ENCODE measurements at places on chromosomes 12 and 14. TPM values are rescaled to one million over a fixed set of nuclear protein-coding genes. Genes with fewer than 3 reads are reported as not detected.

- no peak overlapping the region for H3K27ac ChIP-seq
- no peaks in the 10 kb centered on the region for H3K27me3 ChIP-seq
- no peak overlapping the region for H3K4me3 ChIP-seq
- no peaks in the 10 kb centered on the region for H3K36me3 ChIP-seq
- DNase-seq = no peak
- H3K4me1 ChIP-seq = no peaks in the 10 kb centered on the region
These were observed 158.9 kb downstream of the SLC5A8 start for GRCh38 chr12:101051151-101051550.

DNA sequence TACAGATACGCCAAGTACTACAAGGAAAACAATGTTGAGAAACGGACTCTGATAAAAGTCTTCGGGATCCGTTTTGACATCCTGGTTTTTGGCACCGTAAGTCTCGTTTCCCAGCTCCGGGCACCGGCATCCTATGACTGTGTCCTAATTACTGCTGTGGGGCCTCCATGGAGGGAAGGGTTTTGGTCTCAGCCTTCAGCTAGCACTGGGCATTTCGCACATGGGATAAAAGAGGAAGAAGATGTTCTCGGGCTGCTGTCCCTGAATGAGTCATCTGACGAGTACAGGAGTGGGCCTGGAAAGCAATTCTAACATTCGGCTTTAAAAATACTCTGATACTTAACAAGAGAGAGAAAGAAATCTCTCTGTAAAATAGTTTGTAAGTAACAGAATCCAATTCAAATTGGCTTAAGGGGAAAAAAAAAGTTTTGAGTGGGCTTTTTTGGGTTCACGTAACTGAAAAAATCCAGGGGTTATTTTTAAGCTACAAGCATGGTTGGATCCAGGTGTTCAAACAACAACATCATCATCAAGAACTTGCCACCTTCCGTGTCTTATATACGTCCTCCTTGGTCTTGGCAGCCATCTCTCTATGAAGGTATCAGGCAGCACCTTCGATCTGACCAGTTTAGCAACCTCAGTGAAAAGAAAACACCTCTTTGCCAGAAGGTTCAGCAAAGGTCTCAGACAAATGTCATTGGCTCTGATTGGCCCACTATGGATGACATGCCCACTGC lies 34.4 kb upstream of the P2RX4 start:
- no peak overlapping the region for H3K27ac ChIP-seq
- no peak for DNase-seq
- H3K4me3 ChIP-seq = no peak overlapping the region
- H3K27me3 ChIP-seq = no peaks in the 10 kb centered on the region

- no peak overlapping the region for H3K27ac ChIP-seq
- no peaks in the 10 kb centered on the region for H3K36me3 ChIP-seq
- no peaks in the 10 kb centered on the region for H3K27me3 ChIP-seq
- no peak overlapping the region for H3K4me3 ChIP-seq
These were observed 48.1 kb downstream of the BEGAIN start for GRCh38 chr14:100539003-100539660.

MYO1H gene
- polyA plus RNA-seq = 0.09 TPM

RNU4-1 gene
- not detected for polyA plus RNA-seq
